Amygdala (tissue), 56 donors: ENCODE measurements at places on chromosomes 5 and 9.

DNA sequence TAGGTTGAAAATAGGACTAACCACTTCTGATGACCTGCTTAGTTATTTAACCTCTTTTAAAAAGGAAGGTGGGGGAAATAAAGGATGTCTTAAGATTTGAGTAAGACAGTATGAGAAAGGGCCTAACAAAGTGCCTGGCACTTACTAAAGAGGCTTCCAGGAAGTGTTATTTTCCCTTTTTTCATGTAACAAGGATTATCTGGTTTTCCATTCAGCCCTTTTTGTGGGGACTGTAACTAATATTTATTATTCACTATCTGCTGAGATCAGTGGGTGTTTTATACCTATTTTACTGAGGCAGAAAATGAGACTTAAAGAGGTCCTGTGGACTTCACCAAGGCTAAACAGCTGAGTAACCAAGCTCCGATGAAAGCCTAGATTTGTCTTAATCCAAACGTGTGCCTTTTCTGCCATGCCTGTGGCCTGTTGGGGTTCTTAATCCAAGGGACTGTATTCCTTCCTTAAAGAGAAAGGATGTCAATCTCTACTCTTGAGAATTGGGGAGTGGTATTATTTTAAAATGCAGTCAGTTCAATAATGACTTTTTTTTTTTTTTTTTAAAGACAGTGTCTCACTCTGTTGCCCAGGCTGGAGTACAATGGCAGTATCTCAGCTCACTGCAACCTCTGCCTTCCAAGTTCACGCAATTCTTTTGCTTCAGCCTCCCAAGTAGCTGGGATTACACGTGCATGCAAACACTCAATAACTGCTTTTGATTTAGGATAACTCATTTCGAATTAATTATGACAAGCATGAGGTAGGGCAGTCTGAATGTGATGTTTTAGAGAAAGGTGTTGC lies 6.5 kb downstream of the JMY start:
- no peak for DNase-seq

DNA sequence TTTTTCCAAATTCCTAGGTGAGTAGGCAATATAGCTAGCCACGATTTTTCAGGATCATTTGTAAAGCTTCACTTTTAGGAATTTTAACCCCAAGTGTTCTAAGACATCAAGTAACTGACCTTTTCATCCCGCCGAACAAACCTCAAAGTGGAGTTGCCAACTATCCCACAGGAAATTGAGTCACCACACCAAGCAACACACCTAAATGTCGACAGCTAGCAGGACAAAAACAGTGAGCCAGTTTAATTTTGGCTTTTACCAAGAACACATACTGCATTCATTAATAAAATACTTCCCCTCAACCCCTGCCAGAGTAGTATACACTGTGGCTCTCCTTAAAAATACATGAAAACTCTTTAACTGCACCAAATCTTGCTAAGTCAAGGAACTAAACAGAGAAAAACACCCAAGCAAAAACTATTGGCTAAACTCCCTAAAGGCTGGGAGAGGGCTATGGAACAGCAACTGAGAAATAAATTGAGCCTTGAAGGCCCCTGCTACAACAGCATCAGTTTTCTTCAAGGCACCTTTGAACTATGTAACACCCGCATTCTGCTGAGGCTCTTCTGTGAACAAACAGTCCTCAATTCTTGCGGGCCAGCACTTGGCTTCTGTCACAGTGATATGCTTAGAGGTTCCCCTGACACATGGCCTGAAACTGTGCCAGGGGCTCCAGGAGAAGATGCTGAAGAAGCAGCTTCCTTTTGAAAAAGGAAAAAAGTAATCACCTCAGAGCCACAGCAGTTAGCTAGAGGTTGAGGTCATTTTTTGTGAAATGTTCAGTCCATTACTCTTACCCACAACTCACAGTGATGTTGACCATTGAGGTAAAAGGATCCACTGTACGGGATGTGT lies 459.6 kb downstream of the RAB3C start:
- no peak for DNase-seq

DNA sequence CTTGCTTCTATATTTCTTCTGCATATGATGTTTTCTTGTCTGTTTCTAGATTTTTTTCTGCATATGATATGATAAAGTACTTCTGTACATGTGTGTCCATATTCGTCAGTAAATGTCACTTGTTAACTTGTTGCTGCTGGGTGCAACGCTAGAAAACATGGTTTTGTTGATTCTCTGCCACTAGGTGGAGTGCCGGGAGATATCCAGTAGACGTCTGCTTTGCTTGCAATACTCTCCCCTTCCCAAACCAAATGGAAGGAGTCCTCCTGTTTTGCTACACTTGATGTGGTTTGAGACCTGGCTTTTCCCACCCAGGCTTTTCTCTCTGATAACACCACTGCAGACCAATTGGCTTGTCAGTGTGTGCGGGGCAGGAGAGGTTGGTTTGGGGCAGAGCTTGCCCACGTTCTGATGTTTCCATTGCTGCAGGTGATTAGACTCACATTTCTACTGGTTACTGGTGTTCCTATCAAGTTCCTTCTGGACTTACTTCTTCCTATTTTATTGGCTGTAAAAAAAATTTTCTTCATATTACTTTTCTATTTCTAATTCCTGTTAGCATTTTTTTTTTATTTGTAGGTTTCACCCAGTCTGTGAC lies 900.0 kb upstream of the CDH10 start:
- peak; percentile 7 for DNase-seq

DNA sequence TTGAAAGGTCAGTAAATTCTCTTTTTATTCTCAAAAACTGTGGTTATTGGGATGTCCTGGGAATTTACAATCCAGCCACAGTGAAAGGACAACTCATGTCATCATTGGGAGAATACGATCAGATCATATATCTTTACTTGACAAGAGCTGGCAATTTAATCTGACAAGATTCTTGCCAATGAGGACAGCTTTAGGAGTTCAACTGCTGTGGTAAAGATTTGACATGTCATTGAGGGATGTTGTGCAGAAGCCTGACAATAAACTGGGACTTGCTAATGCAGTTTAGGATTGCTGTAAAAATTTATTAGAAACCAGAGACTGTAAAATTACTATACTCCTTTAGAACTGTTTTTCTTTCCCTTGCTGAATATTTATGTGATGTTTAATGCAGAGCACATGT lies 1131.0 kb downstream of the MAT2B start:
- no peak for DNase-seq

GRCh38 chr5:32055891-32056866 lies 117.9 kb downstream of the GOLPH3 start:
- no peak for DNase-seq

GRCh38 chr9:113221800-113222481 lies 597 bp downstream of the SLC31A1 start:
- DNase-seq: no peak

DNA sequence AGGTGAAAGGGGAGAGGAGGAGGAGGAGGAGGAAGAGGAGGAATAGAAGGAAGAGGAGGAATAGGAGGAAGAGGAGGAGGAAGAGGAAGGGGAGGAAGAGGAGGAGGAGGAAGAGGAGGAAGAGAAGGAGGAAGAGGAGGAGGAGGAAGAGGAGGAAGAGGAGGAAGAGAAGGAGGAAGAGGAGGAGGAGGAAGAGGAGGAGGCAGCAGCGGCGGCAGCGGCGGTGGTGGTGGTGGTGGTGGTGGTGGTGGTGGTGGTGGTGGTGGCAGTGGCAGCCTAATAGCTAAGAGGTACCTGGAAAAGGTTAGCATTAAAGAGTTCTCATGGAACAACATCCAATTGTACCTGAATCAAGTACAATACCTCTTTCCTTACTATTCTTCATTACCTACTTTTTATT lies 32.5 kb downstream of the UBAP2 start:
- no peak for DNase-seq

GRCh38 chr5:112848116-112848811 lies 12.8 kb upstream of the SRP19 start:
- peak; percentile 7 for DNase-seq

DNA sequence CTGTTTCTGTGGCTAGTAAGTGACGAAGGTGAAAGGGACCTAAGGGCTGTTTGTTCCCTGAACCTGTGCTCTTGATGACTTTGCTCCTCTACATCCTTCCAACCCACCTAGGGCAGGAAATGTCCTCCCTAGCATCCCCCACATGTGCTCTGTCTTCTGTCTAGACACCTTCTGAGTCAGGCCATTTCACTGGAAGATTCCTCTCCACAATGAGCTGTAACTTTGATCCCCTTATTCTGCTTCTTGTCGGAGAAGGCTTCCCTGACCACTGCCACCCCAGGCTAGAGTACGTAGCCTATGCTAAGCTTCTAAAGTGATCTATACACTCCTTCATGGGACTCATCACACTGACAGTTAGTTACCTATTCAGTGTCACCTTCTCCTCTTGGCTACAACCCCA lies 21.7 kb downstream of the SPAAR start:
- DNase-seq: no peak

- DNase-seq: no peak
Measured at GRCh38 chr5:173456751-173457171, 128.5 kb upstream of the STC2 start.

DNA sequence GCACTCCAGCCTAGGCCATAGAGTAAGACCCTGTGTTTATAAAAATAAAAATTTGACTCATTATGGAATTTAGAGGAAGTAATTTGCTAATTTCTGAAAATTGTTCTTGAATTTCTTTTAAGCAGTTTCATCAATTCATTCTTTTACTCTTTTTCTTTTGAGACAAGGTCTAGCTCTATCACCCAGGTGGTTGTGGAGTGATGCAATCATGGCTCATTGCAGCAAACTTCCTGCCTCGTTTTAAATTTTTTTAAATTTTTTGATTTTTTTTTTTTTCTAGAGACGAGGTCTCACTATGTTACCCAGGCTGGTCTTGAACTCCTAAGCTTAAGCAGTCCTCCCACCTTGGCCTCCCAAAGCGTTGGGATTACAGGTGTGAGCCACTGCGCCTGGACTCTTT lies 3.1 kb upstream of the CAMLG start:
- DNase-seq: no peak

DNA sequence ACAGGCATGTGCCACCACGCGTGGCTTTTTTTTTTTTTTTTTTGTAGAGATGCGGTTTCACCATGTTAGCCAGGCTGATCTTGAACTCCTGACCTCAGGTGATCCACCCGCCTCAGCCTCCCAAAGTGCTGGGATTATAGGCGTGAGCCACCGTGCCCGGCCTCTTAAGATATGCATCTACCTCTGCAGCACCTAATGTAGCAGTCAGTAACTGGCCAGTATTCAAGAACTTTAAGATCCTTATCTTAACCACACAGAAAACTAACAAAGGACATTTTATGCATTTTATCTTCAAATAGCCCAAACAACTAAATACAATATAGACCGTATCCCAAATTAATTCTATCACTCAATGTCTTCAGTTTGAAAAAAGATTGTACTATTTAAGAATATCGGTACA lies 618.7 kb downstream of the TLE1 start:
- no peak for DNase-seq

GRCh38 chr5:135705141-135705631 lies 126.4 kb upstream of the CXCL14 start:
- DNase-seq: no peak

DNA sequence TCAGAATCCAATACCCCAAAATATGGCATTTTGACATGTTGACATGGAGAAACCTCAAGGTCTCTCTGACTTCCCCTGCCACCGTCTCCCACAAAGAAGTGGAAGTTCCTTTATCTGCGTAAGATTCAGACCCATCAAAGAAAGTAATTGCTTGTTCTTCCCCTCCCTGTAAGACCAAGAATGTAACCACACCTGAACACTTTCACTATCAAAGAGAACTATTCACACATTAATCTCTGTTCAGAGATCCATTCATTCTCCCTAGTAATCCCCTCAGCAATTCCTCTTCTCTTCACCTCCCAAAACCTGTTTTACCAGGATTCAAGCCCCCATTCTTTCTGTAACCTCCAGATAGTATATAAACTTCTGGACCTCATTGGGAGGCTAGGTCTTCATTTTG lies 4.1 kb upstream of the SLC1A1 start:
- no peak for DNase-seq

DNA sequence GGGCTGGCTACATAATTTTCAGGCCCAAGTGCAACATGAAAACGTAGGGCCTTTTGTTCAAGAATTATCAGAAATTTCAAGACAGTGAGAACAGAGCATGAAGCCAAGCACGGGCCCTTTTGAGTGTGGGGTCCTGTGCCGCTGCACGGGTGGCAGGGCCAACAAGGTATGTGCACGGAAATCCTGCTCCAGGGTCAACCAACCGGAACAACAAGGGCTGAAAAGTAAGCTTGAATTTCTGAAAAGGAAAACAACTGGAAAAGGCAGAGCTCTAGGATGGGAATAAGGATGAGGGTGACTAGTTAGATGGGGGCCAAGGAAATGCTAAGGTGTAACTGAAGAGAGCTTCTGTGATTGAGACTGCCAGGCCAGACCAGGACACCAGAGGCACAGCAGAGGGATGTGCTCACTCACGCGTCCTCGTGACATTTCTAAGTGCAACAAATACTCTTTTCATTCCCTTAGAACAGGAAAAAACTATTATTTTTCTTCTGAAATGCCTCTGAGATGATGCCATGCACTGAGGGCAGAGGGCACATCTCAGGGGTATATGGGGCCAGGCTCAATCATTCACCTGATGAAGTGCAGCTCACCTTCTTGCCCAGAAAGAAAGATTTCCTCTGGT lies 80.6 kb upstream of the LRRTM2 start:
- DNase-seq: no peak

GRCh38 chr5:123450640-123451039 lies 27.4 kb upstream of the CEP120 start:
- DNase-seq: peak; percentile 32

DNA sequence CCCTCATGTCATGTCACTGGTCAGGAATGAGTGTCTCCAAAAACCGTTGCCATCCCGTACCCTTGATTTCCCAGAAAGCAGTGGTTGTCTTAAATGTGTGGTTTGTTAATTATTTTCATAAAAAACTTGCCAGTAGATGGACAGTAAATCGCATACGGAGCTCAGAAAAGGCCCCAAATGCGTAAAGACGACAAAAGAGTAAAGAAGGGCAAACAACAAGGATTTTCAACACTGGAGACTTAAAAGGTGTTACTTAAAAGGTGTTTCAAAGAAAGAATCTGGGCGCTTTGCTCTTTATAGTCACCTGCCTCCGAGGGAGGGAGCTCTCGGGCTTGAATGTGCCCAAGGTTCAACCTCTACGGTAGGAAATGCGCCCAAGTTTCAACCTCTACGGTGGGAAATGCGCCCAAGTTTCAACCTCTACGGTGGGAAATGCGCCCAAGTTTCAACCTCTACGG lies 734 bp downstream of the KIF27 start:
- no peak for DNase-seq

- no peak for DNase-seq
Measured at GRCh38 chr9:130635306-130635705, 29.1 kb upstream of the PRDM12 start.

DNA sequence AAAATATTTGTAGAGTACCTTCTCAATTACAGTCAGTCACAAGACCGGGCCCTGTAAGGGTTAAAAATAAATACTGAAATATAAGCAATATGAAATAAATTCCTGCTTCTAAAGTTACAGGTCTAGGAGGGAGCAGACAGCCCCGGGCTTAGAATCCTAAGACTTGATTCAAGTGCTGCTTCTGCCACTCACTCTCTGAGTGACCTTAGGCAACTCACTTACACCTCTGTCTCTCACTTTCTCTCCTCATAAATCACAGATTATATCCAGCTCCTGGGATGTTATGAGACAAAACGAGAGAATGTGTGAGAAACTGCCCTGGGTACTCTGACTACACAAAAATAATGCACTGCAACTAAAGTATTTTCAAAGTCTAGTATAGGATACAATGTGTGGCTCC lies 101.9 kb downstream of the PDE4D start:
- no peak for DNase-seq
